ENCODE measurements at places on chromosomes 16 and 17.
A peak's percentile ranks its signal among the peaks of the same experiment; 100 is the strongest.

- DNase-seq = peak; percentile 30
These were observed 82.2 kb downstream of the CMC2 start for GRCh38 chr16:80924372-80924978.

- no peak for DNase-seq
These were observed 25.8 kb upstream of the GINS3 start for GRCh38 chr16:58366247-58367031.

- no peak for DNase-seq
These were observed 29.9 kb downstream of the ABCC12 start for GRCh38 chr16:48125888-48126287.

DNA sequence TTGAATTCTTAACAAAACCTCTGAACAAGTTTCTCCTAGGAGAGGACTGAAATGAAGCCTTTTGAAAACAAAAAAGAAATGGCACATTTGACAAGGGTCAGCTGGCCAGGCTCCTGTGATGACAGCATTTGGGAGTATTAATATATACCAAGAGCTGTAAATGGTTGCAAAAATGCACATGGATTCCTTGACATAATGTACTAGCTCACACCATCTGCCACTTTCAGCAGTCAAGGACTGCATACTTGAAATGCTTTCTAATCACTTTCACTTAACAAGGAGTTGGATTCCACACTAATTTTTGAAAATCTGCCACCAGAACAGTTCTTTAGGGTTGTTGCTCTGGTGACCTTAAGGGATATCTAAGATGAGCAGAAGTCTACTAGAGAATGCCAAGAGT is 236.7 kb upstream of the TOX3 start:
- no peak for DNase-seq

DNA sequence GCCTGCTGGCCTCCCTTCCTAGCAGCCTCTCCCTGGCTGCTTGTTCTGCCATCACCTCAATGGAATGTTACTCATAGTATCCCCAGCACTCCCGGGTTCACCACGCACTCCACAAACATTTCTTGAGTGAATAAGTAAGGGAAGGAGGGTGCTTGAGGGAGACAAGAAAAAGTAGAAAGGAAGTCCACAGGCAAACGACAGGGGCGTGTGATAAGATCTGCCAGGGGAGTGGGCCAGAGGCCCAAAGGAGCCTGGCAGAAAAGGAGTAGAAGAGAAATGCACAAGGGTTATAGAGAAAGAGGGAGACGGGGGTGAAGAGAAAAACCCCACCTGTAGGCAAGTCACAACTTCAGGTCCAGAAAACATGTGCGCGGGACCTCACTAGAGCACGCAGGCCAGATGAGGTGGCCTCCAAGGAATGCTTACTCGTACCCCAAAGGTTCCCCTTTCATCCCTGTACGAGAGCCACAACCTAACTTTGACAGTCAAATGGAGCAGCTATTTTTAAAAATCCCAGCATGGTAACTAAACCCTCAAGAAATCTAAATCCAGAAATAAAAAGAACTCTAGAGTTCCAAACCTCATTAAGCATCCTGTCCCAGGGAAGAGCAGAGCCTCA is 6.6 kb downstream of the ZDHHC7 start:
- DNase-seq = no peak

DNA sequence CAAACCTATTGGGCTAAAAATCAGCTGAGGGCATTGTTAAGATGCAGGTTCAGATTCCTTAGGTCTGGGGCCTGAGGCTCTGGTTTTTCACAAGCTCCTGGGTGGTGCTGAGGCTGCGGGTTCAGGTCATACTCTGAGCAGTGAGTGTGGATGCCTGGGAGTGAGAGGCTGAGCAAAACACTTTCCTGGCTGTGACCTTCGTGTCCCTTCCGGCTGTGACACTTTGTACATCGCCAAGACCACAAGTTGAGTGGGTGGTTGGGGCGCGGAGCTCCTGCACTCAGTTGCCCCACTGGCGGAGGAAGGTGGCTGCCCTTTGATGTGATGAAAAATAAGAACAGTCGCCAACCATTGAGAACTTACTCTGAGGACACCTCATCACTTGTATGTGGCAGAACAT is 24.8 kb downstream of the CCR7 start:
- no peak for DNase-seq

GRCh38 chr16:2223942-2224486 is 623 bp downstream of the E4F1 start:
- DNase-seq = no peak

DNA sequence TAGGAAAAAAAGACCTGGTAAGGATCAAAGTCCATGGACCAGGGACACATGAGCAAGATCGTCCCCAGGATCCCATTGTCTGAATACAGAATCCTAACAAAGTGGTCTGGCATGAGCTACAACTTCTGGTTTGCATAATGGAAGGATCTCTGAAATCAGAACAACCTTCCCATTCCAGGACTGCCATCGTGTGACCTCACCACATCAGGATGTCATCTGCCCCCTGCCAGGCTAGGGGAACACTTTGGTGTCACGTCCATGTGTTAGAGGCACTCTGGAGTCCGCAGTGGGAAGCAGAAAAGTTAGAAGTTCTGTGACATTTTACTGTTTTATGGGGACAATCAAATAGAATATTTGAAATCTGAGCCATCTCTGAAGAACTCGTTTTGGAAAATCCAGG is 160.7 kb downstream of the RGS9 start:
- DNase-seq = no peak

DNA sequence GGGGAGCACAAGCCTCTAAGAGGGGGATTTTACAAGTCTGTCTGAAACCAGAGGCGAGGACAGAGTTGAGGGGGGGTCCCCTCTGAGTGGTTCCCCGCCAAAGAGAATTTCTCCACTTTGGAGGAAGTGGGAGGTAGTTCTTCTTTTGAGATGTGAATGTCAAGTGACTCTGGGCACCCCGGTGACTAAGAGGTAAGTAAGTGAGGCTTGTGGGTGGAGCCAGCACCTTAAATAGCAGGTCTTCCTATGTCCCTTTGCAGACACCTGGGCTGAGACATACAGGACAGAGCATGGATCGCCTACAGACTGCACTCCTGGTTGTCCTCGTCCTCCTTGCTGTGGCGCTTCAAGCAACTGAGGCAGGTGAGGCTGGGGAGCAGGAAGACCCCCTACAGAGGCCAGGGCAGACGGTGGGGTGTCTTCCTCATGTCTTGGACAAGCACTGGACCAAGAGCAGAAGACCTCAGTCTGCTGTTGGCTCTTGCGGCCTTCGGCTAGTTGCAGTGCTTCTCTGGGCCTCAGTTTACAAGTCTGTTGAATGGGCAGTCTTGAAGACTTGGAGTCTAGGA is at the start of gene CCL22:
TSS of gene CCL22 (plus strand) at position 257 of the 569 bp plus-strand sequence. CDS start at position 291, 34 bp downstream.
- peak; percentile 35 for DNase-seq

DNA sequence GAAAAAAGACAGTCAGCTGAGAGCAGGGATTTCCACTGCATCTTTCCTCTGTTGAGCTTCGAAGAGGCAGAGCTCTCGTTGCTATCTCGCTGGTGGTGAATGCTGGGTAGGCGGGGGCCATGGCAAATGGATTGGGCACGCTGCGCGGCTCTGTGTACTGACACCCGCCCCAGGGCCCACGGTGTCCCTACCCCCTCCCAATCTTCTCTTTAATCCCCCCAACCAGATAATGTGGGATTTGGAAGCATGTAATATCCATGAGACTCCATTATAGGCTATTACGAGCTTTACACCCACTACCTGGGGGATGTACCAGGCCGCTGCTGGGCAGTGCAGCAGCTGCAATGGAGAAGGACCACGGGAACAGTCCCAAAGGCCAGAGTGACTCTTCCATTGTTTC is 8.3 kb downstream of the PIPOX start:
- no peak for DNase-seq

DNA sequence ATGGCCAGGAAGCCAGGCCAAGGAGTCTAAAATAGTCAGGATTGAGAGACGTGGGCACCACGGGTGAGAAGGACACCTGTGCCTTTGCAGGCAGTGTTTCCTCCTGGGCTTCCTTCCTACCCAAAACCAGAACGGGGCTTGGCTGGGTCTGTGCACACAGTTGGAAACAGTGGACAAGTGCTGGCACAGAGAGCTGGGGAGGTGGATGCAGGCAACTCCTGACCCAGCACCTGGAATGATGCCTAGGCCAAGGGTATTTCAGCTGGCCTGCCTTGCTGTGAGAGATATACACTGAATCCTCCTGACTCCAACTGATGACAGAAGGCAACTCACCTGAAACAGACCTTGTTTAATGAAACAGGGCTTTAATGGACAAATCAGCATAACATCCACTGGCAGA is 186.2 kb downstream of the SLC39A11 start:
- DNase-seq = no peak

DNA sequence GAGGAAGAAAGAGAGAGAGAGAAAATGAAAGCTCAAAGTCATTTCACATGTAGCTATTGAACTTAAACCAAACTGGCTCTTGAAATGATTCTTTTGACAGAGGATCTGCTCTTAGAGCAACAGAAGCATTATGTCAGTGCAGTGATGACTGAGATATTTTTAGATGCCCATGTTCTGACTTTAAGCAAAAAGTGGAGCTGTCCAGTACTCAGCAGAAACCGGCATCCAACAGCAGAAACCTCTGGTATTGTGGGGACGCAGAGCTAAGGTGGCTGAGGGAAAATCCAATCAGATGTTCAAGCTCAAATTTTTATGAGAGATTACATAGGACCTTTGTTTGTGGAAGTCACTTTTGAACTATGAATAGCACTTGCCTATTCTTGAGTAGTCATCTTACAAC is 69.8 kb upstream of the ANKFN1 start:
- DNase-seq = no peak

DNA sequence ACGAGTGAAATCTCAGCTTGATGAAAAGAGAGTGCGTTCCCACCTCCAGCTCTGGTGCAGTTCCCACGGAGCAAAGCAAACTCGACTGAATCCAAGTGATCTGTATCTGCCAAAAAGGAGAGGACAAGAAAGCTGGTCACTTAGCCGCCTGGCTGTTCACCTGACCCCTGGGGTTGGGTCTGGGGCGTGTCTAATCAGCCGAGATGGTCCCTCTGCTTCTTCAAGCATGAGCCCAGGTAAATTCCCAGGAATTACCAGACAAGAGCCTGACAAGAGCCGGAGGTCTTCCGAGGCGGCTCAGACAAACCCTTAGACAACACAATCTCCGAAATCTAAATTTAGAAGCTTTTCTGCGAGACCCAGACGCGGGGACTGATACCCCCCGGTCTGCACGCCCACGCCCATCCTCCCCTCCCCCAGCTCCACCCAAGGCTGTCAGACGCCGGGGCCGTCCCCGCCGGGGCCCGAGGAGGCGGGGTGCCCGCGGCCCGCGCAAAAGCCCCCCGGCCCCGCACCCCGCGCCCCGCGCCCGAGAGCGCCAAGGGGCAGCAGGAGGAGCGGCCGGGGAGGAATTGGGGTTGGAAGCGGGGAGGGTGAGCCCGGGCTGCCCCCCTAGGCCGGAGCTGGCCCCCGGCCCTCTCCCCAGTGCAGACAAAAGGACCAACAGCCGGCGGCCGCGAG is 674 bp downstream of the ZNF821 start:
- DNase-seq = no peak

DNA sequence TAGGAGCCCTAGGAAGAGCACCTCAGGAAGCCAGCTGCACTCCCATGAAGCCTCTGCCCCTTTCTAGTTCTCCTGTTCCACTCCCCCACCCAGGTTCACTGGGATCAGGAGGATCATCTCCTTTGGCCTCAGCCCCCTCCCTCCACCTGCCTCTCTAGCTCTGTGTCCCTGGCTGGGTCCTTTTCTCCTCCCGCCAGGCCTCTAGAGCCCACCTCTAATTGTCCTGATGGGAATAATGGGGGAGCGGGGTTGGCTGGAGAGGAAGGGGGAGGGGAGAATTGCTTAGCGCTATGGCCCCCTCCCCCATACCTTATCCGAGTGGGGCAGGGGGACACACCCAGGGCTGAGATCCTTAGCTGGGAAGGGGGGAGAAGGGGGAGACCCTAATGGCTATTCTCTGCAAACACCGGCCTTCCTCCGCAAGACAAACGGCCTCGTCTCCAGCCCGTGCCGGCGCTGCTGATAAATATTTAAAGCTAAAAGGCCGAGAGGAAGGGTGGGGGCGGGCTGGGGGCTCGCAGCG is 997 bp downstream of the HOXB7 start:
- DNase-seq = no peak

DNA sequence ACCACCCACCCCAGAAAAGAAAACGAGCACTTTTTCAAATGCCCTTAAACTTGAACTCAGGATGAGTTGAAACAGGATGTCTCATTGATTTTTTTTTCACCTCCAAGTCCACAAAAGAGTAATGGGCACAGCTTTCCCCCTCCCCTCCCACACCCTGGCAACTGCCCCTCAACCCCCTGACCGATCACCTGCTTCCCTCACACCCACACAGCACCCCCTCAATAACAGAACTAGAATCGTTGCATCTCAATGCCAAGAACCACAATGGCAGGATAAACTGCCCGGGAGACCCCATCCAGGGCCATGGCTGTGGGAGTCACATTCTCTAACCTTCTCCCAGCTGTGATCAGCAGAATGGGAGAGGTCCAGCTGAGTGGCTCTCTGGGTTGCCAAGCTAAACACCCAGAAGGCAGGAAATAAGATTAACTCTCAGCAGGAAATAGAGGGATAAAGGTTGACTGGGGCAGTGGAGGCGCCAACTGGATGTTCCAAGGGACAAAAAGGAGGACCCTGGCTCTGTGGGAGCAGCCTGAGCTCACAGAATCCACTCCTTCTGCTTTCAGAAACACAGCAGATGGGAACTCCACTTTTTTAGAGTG is 128.0 kb upstream of the SDK2 start:
- DNase-seq = no peak

DNA sequence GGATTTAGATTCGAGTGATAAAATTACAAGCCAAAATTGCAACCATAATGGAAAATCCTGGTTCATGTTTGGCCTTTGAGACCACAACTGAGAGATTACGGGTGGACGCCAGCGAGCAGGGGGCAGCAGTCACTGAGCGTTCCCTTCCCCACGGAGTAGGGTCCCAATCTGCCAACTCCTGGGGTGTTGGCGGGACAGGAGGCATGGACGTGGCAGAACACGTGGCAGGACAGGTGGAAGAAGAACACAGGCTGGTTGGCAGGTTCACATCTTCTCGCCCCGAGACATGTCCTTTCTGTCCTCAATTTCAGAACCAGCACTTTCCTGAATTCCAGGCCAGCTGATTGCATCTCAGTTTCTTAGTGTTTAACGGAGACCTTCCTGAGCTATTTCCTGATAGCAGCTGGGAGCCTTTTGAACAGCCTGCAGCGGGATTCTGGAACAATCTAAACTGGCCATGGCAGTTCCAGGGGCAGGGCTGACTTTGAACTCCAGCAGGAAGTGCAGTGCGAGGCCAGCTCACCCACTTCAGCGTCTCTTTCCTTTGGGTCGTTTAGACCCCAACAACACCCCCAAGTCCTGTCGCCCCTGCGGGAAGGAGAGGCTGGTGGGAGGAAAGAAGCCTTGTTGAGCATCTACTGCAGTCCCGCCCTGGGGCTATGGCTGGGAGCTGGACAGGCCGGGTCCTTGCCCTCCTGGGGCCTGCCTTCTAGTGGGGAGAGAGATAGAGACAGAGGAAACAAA is 159.1 kb upstream of the FOXF1 start:
- DNase-seq = no peak
